ENCODE measurements at places on chromosomes 1 and 21.

- H3K4me3 ChIP-seq = no peak overlapping the region
- no peaks in the 10 kb centered on the region for H3K36me3 ChIP-seq
- no peaks in the 10 kb centered on the region for H3K27me3 ChIP-seq
- H3K27ac ChIP-seq = no peak overlapping the region
Measured at GRCh38 chr1:219298571-219299148, 125.0 kb downstream of the LYPLAL1 start.

- H3K4me1 ChIP-seq = no peaks in the 10 kb centered on the region
- H3K4me3 ChIP-seq = no peak overlapping the region
- H3K27ac ChIP-seq = no peak overlapping the region
- H3K27me3 ChIP-seq = peaks cover 27% of the 10 kb centered on the region
Measured at GRCh38 chr1:212267460-212267859, 17.8 kb upstream of the PPP2R5A start.

DNA sequence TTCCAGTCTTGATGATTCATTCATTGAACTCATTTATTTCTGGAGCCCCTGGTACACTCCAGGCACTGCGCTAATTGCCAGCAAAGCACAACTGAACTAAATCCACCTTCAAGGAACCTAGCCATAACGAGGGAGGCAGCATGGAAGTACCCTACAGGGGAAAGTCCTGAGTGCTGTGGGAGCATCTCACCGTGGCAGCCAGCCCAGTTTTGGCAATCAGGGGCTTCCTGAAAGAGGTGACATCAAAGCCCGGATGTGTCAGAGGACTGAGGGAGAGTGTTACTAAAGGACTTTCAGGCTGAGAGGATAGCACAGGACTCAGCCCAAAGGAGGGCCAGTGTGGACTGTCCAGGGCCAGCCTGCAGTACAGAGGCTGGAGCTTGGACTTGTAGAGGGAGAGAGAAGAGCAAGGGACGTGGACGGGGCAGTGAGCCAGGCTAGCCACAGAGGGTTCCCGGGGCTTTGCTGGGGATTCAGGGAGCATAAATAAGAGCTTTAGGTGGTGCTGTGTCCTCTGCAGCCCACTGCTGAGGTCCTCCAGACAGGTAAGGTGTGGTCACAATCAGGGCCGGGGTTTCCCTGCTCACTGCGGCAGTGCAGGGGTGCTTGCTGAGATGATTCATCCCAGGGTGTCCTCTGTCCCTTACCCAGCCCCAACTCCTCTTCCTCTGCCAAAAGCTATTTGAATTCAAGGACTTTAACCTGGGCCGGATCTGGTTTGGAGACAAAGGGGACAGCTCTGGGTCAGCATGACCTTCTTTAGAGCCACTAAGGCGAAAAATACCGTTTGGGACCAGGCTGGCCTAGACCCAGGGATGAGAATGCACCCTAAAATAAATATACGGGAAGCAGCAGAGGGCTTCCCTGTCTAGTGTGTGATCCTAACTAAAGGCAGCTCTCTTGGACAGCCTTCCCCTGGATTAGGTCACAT is 128.3 kb downstream of the EDEM3 start:
- no peaks in the 10 kb centered on the region for H3K4me1 ChIP-seq
- no peak overlapping the region for H3K27ac ChIP-seq
- no peak overlapping the region for H3K4me3 ChIP-seq
- no peaks in the 10 kb centered on the region for H3K27me3 ChIP-seq

DNA sequence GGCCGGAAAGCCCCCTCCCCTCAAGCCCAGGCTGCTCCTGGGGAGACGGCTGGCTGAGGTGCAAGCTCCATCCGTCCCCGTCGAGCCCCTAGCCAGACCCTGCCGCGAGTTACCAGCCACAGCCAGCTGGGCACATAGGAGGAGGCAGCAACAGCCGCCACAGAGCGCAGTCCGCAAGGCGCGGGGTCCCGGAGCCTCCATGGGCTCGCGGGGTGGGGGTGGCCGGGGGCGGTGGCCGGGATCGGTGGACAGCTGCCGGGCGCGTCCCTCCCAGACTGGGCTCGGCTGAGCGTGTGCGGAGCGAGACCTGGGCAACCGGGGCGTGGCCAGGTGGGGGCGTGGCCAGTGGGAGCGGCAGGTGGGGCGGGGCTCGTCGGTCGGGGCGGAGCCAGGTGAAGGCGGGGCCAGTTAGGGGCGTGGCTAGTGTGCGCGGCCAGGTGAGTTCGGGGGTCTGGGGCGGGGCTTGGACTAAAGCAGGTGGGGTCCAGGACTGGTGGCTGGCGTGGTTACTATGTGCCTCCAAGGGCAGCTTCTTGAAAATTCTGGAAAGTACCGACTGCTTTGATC is at the start of gene CD164L2:
Gene CD164L2 (minus strand): TSS at position 295 of the 567 bp plus-strand sequence. CDS start 94 bp downstream, at position 201.
- no peaks in the 10 kb centered on the region for H3K36me3 ChIP-seq
- DNase-seq = no peak
- no peak within 1 kb of the TSS for H3K27ac ChIP-seq
- H3K4me1 ChIP-seq = no peaks in the 10 kb centered on the region
- H3K27me3 ChIP-seq = peaks cover 15% of the 10 kb centered on the region
- no peak within 1 kb of the TSS for H3K4me3 ChIP-seq

DNA sequence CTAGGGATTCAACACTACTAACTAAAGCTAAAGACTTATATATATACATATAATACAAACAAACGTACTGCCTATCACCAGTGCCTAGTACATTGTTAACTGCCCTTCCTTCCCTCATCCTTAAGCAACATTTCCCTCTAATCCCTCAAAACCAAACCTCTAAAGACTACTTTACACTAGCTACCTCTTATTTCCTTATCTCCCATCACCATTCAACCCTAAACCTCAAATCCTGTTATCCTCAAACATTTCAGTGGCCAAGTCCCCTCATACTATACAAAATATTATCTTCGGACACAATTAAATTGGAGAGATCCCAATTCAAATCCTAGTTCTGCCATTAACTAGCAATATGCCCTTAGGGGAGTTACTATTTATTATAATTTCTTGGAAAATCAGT is 3.7 kb downstream of the SCAF4 start:
- H3K4me1 ChIP-seq = peaks cover 28% of the 10 kb centered on the region

DNA sequence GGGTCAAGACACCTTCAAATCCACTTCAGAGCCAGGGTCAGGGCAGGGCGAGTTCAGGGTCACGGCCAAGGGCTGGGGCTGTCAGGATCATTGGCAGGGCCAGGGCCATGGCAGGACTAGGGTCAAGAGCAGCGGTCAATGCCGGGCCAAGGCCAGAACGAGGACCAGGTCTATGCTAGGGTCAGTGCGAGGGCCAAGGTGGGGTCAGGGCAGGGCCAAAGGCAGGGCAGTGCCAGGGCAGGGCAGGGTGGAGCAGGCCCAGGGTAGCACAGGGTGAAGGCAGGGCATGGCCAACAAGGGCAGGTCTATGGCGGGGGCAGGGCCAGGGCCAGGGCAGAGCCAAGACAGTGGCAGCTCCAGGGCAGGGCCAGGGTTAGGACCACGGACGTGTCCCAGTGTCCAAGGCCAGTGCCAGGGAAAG is 154.0 kb downstream of the LIPI start:
- H3K27me3 ChIP-seq = no peaks in the 10 kb centered on the region
- H3K4me1 ChIP-seq = no peaks in the 10 kb centered on the region
- no peak overlapping the region for H3K4me3 ChIP-seq
- DNase-seq = no peak

GRCh38 chr1:209434631-209435217 is 148.8 kb upstream of the CAMK1G start:
- no peaks in the 10 kb centered on the region for H3K36me3 ChIP-seq
- no peak for DNase-seq
- no peak overlapping the region for H3K27ac ChIP-seq
- H3K4me1 ChIP-seq = no peaks in the 10 kb centered on the region
- no peak overlapping the region for H3K4me3 ChIP-seq
- H3K27me3 ChIP-seq = peaks cover 10% of the 10 kb centered on the region

GRCh38 chr1:206583707-206584648 is 28.3 kb downstream of the EIF2D start:
- H3K4me1 ChIP-seq = peaks cover 81% of the 10 kb centered on the region
- H3K36me3 ChIP-seq = peaks cover 98% of the 10 kb centered on the region
- DNase-seq = peak; percentile 69
- H3K4me3 ChIP-seq = peak overlapping the region; percentile 77

DNA sequence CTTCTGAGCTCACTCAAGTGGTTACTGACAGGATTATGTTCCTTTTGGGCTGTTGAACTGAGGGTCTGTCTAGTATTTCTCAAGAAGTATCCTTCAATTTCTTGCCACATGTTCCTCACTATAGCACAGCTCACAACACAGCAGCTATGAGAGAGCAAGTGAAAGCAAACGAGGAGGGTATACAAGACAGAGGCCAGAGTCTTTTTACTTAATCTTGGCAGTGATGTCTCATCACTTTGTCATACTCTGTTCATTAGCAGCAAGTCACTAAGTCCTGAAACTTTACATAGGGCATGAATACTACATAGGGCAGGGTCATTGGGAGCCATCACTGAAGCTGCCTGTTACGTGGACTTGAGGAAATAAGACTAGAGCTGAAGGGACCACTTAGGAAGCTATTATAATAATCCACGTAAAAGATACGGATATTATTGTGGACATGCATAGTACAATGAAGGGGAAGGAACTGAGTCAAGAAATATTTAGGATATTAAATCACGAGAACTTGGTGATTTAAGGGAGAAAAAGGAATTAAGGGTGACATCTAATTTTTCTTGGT is 63.7 kb downstream of the SLC30A7 start:
- H3K27me3 ChIP-seq = no peaks in the 10 kb centered on the region
- H3K27ac ChIP-seq = no peak overlapping the region
- peaks cover 19% of the 10 kb centered on the region for H3K4me1 ChIP-seq
- DNase-seq = no peak

DNA sequence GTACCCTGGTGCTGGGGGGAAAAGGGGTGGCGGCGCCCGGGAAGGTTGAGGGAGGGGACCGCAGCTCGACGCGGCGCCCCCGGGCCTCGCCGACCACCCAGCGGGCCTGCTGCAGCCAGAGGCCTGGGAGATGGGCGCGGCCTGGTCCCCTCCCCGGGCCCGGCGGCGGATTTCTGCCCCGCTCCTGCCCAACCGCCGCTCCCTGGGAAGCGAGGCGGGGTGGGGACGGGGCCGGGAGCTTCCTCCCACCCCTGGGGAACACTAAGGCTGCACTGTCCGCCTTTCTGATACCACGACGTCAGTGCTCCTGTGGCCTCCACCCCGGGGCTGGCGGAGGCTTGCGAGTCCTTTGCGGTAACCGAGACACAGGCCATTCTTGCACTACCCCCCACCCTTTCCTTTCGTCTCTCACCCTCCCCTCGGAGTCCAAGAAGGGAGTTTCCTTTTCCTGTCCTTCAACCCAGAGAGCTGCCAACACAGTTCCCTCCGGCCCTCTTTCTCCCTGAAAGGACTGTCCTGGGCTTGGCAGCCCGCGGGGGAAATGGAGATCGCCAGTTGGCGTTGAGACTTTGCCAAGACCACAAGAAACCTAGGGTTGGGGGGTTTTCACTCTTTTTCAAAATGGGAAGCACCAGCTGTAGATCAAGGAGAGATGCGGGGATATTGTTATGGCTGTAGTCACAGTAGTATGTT is 742 bp downstream of the SH3GLB1 start:
- H3K4me1 ChIP-seq = peaks cover 40% of the 10 kb centered on the region
- peak overlapping the region; percentile 97 for H3K27ac ChIP-seq
- H3K4me3 ChIP-seq = peak overlapping the region; percentile 98

DNA sequence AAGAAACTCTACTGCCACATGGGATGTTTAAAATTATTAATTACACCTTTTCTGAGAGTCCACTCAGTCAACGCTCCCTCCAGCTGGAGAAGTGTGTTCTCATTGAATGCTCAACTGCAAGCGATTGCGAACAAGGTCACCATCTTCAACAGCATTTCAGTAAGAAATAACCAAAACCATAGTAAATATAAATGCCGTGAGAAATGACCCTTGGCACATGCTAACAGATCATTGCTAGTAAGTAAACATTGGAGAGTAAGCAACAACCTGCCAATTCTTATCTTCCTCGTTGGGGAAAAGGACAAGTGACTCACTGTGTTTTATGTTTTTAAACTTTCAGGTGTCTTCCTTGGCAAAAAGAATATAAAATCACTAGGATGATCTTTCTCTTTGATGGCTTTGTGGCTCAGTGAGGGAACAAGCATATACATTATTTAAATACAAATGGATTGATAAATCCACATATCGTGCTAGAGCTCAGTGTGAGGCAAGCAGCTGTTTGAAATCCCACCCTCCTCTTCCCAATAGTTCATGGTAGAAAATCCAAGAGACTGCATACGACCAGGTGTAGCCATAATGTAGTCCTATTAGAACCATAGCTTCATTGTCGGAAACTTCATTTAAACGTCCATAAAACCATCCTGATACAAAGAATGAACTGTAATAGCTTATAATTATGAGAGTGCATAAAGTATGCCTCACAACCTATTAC is 214.6 kb downstream of the GRIK1 start:
- H3K36me3 ChIP-seq = no peaks in the 10 kb centered on the region
- no peak for DNase-seq
- H3K27me3 ChIP-seq = peaks cover 2% of the 10 kb centered on the region
- H3K4me3 ChIP-seq = no peak overlapping the region
- H3K27ac ChIP-seq = no peak overlapping the region

DNA sequence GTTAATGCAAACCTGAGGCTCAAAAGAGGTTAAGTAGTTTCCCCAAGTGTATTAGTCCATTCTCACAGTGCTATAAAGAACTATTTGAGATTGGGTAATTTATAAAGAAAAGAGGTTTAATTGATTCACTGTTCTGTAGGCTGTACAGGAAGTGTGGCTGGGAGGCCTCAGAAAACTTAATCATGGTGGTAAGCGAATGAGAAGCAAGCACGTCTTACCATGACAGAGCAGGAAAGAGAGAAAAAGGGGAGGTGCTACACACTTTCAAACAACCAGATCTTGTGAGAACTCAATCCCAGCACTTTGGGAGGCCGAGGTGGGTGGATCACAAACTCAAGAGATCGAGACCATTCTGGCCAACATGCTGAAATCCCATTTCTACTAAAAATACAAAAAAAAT is 38.5 kb upstream of the RXRG start:
- no peak for DNase-seq
- no peak overlapping the region for H3K27ac ChIP-seq
- no peaks in the 10 kb centered on the region for H3K36me3 ChIP-seq
- H3K4me1 ChIP-seq = peaks cover 34% of the 10 kb centered on the region
- peaks cover 16% of the 10 kb centered on the region for H3K27me3 ChIP-seq

DNA sequence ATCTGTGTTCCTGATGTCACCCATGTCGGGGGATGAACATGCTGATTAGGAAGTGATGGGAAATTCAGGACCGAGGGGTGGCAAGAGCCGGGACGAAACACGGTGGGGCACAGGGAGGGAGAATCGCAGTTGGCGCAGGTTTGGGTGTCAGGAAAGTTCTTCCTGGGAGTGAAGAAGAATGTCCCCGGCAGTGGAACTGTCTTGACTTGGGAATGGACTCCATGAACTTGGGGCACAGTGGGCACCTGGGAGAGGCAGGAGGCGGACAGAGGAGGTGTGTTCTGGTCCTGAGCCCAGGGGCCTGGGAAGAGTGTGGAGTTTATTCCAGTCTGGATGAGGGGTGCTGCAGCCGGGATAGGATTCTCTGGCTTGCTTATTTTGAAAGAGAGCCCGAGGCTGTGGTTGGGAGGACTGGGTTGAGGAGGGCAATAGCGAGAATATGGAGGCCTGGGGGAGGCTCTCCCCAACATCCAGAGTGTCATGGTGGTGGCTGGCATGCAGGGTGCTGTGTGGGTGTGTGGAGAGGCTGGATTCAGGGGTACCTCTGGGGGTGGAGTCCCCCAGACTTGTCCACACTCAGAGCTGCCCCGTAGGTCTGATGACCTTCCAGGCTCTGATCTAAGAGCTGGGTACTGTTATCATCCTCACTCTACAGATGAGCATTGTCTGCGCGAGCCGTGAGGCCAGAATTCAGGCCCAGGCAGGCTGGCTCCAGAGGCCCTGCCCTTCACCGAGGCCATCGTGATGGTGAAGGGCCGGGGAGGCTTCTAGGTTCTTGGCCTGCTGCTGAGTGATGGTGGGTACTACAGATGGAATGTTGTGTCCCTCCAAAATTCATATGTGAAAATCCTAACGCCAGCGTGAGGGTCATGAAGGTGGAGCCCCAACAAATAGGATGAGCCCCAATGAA is 274.5 kb upstream of the C1orf174 start:
- no peaks in the 10 kb centered on the region for H3K4me1 ChIP-seq
- no peak for DNase-seq
- H3K27ac ChIP-seq = no peak overlapping the region
- no peak overlapping the region for H3K4me3 ChIP-seq
- H3K27me3 ChIP-seq = no peaks in the 10 kb centered on the region
